ENCODE measurements at places on chromosomes 1 and 21. TPM values are rescaled to one million over a fixed set of nuclear protein-coding genes. Genes with fewer than 3 reads are reported as not detected.

Gene SLC30A2
- not detected for total RNA-seq

Gene RAB25
- total RNA-seq: not detected

DNA sequence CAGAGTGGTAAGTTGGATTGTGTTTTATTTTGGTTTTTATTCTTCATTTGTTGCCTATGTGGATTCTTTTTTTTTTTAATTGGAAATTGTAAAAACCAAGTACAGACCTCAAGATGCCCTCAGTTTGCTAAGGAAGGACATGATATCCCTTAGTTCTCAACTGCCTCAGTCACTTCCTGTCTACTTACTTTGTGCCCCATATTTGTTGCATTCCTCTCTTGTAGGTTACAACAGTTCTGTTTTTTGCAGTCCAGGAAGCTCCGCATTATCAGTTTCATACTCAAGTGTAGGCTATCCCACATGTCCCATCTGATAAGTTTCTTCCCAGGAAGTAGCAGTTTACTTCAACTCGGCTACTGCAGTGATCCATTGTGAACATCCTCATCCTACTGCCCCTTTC, 82.0 kb downstream of the RPAP2 start:
- no peak for DNase-seq

GRCh38 chr1:172960019-172960418, 90.7 kb downstream of the TNFSF18 start:
- DNase-seq: no peak

DNA sequence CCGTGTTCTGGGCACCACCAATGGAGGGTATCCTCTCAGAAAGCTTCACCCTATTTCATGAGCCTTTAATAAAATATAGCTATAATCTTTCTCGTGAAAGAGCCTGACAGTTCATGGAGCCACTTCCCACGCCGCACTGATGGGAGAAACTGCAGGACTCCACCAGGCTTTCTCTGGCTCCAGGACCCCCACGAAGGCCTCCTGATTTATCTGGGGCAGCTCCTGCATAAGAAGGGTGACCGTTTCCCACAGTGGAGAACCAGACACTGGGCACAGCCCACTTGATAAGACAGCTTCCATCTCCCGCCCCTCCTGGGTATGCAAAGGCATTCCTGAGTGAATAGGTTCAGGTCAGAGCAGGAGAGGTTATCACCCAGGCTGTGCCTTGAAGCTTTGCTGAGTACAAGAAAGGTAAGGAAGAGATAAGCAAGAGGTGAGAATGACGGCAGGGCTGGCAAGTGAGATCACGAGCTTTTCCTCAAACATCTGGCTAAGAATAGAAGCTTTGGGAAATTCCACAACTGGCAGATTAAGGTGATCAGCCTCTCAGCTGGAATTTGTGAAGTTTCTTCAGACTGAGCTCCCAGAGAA, 499.8 kb downstream of the KIF26B start:
- DNase-seq: no peak

- DNase-seq: no peak
These were observed 812.0 kb upstream of the NCAM2 start for GRCh38 chr21:20186186-20186585.
